ENCODE measurements at places on chromosomes 7 and 10.

- DNase-seq, result no peak
Observed at GRCh38 chr7:96016056-96016586, 243.8 kb downstream of the DYNC1I1 start.

DNA sequence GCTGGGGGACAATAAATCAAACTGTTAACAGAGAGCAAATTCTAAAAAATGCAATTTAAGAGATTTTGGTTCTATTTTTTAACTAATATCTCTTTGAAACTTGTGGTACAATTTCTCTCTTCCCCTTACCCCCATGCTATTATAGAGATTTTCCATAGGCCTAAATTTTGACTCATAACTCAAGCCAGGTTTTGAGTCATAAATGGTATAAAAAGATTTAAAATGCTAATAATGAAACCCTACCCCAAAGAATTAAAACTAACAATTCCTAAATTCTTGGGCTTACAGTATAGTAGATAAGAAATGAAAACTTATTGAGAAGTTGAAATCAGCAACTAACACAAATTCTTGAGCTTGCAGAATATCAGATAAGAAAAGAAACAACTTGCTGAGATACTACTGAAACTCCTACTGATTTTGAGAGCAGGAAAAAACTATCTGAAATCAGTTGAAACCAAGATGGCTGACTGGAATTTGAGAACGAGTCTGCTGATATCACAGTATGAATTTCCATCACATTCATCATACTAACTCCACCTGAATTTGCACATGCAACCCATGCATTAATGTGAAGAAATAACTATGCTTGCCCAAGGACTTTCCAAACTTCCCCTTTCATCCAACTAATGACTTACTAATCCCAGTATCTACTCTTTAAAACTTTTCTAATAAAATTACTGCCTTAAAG is 36.3 kb downstream of the POT1 start:
- DNase-seq, result no peak

GRCh38 chr7:77651575-77652162 is 44.6 kb upstream of the RSBN1L start:
- no peak for DNase-seq

- peak; percentile 34 for DNase-seq
Observed at GRCh38 chr10:62594093-62594520, 210.4 kb upstream of the ADO start.

DNA sequence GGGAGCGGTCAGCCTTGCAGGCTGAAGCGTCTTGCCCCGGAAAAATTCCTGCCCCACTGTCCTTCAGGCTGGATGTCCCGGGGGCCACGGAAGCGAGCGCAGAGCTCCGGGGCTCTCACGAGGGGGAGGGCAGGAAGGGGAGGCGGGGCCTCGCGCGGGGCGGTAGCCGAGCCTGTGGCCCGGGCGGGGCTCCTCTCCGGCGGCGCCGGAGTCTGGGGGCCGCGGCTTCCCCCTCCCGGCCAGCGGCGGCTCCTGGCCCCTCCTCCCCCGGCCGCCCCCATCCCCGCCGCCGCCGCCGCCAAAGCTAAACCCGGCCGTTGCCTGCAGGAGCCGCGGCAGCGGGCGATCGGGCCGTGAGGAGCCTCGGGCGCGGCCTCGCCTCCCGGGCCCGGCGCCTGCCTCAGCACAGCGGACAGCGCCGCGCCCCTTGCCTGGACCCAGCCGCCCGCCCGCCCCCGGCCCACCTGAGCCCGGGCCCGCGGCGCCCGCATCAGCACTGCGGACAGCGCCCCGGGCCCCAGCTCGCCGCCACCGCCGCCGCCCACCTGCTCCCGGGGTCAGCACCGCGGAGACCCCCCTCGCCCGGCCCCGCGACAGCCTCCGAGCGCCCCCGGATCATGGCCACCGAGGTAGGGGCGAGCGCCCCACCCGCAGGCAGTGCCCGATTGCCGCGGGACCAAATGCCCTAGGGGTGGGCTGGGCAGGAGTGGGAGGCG is at the start of gene GOLGA7B:
TSS of gene GOLGA7B (plus strand) at position 157 of the 716 bp plus-strand sequence. CDS start at position 618, 461 bp downstream.
- no peak for DNase-seq

DNA sequence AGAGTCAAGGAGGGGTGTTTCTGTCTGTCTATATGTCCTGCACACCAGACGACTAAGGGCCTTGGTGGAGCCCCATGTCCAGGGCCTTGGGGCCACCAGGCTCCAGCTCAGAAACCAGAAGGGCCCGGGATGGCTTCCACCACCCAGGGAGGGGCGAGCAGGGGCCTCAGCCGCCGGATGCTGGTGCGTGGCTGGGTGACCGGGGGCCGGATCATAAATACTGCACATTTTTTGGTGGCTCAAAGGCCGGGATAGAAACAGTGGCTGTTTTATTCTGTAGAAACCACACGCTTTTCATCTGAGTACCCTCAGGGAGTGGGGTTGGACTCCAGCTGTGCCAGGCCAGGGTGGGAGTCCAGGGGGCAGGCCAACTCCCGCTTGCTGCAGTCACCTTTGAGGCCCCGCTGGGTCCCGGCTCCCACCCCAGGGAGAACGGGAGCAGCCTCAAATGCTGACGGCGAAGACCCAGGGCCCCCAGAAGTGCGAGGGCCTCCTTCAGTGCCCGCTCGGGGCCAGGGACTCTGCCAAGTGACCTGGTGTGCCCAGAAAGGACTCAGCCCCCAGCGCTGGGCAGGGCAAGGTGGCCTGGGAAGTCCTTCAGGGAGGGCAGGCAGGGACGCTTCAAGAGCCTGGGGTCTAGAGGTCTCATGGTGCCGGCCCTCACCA is 28.2 kb downstream of the PDGFA start:
- no peak for DNase-seq

DNA sequence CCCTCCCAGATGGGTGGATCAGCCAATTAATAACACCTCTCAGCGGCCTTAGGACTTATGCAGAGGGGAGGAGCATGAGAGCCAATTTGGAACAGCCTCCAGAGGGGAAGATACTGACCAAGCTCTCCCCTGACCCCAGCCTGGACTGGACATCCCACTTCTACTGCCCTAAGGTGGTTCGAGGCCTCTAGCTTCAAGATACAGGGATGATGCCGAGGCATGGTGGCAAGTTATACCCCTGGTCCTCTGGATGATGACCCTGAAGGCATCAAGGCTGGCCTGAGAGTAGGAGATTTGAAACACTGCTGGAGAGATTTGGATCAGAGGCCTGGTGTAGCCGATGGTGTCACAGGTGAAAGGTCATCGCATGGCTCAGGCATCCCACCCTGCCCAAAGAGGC is 3.2 kb downstream of the CDH23 start:
- DNase-seq, result no peak

GRCh38 chr7:19400758-19401254 is 255.6 kb upstream of the FERD3L start:
- no peak for DNase-seq

DNA sequence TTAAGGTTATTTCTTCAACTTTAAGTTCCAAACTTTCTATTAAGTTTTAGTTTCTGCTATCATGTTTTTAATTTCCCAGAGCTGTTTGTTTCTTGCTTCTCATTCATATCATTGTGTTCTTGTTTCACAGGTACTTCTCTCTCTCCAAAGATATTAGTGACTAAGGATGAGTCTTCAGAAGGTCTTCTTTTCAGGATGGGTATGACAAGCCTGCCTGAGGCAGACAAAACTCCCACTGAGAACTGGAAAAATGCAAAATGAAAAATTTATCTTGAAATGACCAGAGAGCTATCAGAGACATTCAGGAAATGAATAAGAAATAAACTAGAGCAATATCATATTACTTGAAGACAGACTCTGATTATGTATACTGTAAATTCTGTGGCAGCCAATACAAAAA is 110.8 kb upstream of the EGFR start:
- no peak for DNase-seq

GRCh38 chr7:140238778-140239652 is 62.2 kb upstream of the KDM7A start:
- no peak for DNase-seq

- DNase-seq, result no peak
Observed at GRCh38 chr10:101693651-101693977, 1.4 kb downstream of the FBXW4 start.

DNA sequence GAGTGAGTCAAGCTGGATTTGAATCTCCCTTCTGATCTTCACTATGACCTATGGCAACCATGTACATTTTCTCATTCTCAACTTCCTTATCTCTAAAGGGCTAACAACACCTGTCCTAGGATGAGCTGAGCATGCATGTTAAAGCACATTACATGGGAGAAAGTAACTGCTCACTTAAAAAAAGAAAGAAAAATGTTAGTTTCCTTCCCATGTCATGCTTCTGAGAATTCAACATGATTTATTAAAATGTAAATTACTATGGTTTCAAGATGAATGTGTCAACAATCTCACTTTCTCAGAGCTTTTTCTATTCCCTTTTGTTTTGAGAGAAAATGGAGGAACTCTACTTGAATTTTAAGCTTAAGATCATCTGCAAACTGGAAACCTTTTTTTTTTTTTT is 295.3 kb downstream of the SKIDA1 start:
- DNase-seq, result no peak

GRCh38 chr10:10394933-10395658 is 622.6 kb upstream of the CELF2 start:
- no peak for DNase-seq

GRCh38 chr10:16652154-16652553 is 130.5 kb upstream of the C1QL3 start:
- DNase-seq, result no peak

GRCh38 chr10:75395066-75395931 is 6.3 kb downstream of the ZNF503 start:
- DNase-seq, result no peak

DNA sequence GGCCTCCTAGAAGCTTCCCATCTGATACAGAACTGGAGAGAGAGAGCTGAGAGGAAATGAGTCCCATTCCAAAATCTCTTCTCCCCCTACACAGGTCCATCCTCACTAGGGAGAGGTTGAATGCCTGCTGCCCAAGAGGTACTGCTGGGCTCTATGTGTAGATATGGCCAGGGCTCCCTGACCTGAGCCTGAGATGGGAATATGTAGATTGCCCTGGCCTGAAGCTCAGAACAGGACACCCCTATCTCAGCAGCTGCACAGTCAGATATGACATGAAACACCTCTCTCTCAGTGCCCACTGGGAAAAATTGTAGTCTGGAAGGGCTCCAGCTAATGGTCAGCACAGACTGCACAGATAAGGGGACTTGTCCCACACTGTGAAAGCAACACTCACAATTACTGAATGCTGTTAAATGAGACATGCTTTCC is 3.1 kb upstream of the IFIT1B start:
- no peak for DNase-seq

DNA sequence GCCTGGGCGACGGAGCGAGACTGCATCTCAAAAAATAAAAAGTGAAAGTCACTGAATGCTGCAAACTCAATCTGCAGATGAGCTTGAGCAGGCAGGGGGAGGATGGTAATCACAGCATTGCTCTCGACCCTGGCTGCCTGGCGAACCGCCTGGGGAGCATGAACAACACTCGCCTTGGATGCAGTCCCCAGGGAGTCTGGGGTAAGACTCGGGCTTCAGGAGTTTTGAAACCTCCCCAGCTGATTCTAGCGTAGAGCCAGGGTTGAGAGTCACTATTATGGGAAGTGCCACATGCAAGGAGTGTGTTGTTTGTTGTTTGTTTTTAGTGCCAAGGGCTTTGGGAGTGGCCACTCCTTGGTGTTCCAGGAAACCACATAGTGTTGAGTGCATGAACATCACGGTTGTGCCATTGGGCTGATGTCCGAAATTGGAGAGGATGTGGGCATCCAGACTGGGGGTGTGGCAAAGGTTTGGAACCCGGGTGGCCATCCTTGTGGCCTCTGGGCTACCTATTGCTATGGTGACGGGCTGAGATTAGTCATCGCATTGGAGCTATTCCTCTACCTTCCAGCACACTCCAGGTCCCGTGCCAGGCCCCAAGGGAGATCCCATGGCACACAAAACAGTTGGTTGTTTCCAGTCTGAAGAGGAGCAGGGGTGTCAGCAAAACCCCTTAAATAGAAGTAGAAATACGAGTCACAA is 92.6 kb downstream of the RGS10 start:
- no peak for DNase-seq

DNA sequence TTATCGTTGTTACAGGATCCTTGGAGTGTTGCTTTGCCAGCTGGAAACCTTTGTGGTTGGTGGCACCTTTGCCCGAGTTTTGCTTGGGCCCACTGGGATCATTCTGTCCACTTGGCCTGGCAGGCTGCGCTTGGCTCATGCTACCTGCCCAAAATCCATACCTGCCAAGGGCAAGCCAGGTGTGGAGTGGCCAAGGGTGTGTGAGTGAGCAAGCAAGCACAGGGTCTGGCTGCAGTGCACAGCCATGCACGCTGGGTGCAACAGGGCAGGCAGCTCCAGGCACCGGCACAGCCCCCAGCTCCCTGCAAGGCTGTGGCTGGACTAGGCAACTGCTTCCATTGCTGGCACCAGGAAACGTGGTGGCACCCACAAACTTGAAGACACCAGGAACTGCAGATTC is 421.8 kb downstream of the ARL4A start:
- DNase-seq, result no peak

GRCh38 chr7:98626460-98627412 is 9.7 kb downstream of the NPTX2 start:
- no peak for DNase-seq

- DNase-seq, result no peak
Observed at GRCh38 chr7:32858648-32859047, 32.9 kb downstream of the KBTBD2 start.

DNA sequence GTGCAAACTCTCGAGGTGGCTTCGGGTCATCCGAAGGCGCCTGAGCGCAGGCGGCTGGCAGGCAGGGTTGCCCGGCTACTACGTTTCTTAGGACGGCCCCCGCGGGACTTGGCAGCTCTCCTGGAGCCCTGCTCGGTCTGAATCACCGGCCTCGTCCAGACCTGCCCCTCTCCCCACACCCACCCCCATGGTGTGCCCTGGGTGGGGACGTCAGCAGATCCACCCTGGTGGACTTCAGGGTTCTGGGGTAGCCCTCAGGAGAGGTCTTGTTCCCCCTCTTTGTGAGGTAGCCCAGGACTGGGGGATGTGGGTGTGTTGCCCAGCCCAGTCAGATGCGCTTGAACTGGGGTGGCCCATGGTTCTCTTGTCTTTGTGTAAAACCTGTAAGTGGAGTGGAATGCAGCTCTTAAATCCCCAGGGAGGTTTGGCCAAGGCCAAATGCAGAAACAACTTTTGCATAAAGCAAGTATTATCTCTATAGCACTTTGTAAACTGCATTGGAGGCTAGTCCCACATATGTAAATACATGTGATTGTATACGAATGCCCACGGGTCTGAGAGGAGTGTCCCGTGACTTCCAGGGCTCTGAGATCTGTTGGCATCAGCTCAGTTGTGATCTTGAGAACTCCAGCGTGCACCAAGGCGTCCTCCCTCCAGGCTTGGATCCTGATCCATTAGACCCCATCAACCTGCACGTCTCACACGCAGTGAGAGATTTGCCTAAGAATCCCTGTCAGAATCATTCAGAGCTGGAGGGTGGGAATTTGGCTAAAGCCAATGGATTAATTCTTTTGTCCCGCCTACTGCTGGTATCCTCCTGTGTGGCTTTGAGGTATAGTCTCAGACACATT is 1.8 kb downstream of the PFKFB3 start:
- no peak for DNase-seq

DNA sequence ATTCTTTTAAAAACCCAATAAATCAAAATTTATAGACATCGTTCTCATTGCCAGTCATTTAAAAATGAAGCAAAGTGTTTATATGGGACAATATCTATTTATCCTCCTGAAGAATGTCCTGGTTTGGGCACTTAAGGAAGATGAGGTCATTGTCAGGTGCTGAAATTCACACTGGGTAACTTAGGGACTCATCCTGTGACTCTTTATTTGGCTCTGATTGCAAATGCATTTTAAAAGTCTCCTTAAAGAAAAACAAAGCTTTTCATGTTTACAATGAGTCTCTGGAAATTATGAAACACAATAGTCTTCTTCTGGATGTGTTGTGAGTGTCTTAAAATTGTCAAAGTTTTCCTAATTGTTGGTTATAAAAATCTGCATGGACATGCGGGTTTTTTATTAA is 69.5 kb upstream of the GPR158 start:
- DNase-seq, result no peak

Measured in SW 1271 (cell line).